ENCODE measurements at places on chromosomes 12 and 14. TPM values are rescaled to one million over a fixed set of nuclear protein-coding genes. Genes with fewer than 3 reads are reported as not detected.
A peak's percentile ranks its signal among the peaks of the same experiment; 100 is the strongest.

- DNase-seq, result no peak
Measured at GRCh38 chr14:96181186-96182056, 23.2 kb upstream of the BDKRB2 start.

GRCh38 chr12:46214668-46215436 is 54.0 kb downstream of the SLC38A1 start:
- DNase-seq, result peak; percentile 27

The SYCP3 gene
- total RNA-seq, result under 0.01 TPM

The TAS2R42 gene
- not detected for total RNA-seq
